ENCODE measurements at places on chromosomes 3 and 15.

- DNase-seq: no peak
Observed at GRCh38 chr3:12229146-12229851, 59.6 kb upstream of the PPARG start.

- DNase-seq: no peak
Observed at GRCh38 chr3:114538211-114538610, 244.4 kb downstream of the TIGIT start.

DNA sequence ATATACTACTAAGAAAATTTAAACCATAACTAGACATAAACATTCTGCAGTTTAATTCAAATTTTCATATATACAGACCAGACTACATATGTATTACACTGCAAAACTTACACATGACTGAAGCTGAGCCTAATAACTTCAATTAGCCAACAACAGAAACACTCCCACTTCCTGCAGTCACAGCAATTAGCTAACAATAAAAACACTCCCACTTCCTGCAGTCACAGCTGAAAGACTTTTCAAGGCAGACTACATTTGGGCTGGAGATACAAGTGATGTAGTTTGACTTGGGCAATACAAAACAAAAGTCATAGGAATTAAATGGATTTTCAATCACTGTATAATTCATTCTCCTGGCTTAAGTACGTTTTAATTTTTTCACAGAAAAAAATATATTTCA, 10.3 kb downstream of the TM2D3 start:
- no peak for DNase-seq

DNA sequence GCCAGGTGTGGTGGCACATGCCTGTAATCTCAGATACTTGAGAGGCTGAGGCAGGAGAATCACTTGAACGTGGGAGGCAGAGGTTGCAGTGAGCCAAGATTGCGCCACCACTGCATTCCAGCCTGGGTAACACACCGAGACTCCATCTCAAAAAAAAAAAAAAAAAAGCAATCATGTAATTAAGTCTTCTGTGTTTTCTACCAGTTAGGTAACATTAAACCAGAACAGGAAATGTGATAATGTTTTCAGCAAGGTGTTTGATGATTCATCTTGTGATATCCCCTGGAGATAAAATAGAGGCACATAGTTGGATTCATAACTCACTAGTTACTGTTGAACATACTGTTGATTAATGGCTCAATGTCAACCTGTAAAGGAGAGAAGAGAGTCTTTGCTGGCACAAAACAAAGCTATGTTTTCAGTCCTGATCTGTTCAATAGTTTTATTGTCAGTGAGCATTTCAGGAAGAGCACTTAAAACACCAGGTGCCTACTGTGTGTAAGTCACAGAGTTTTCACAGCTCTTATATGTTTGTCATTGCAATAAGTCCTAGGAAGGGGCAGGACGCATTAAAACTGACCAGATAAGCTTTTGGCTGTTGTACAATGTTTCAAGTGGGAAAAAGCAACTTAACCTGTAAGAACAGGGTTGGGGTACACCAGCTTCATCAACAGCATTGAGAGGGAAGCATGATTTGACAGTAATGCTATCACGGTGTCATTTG, 19.5 kb downstream of the DNAJB11 start:
- DNase-seq: peak; percentile 90

DNA sequence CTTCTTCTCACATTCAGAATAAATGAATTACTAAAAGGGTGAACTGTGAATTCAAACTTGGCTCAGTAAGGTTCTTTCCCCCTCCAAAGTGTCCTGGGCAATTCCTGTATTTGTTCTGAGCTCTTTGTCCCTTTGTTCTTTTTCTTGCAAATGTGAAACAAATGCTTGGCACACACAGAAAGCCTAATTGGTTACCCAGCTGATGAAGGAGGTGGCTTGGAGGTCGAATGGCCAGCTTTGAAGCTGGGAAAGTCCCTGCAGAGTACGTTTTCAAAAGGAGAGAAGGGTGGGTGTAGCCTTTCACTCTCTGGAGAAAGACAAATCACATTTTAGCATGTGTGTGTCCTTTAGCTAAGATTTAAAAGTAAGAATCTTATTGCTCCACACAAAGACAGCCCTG, 154.4 kb downstream of the PEX5L start:
- DNase-seq: no peak

GRCh38 chr3:71776538-71776937, 8.4 kb downstream of the PROK2 start:
- no peak for DNase-seq

DNA sequence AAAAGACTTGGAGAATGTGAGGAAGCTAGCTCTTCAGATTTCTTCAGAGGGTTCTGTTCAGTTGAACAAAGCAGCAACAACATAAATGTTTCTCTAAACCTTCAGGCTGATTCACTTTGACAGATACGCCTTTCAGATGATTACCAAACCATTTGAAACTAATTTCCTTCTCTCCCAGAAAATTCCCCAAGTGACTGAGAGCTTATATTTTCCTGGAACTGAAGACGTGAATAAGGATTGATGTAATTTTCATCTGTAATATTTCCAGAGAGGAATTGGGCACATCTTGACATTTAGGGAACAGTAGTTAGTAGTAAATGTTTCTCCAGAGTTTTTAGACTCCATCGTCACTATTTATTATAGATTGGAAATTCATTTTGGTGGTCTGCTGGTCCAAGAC, 108.6 kb upstream of the AADACL2 start:
- no peak for DNase-seq

- no peak for DNase-seq
Observed at GRCh38 chr15:72217216-72217615, 13.8 kb downstream of the PKM start.

All from NCI-H226 (cell line).